ENCODE measurements at places on chromosomes 7 and 10.
A peak's percentile ranks its signal among the peaks of the same experiment; 100 is the strongest.

GRCh38 chr10:36313142-36313541 is 671.0 kb upstream of the FZD8 start:
- DNase-seq: no peak

DNA sequence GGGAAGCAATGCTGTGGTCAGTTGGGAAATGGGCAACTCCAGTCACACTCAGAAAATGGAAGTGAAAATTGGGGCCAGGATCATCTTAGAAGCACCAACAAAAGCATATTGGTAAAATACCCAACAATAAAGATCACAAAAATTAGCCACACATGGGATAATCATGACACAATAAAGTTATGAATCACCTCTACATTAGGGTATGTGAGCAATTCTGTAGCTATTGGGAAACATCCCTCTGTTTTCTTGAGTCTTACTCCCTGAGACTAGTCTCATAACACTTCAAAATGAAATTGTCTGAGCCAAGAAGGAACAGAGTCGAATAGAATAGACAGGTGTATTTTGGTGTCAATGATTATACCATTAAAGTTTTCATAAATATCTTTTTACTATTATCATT is 178.3 kb downstream of the DYNC1I1 start:
- DNase-seq: no peak

GRCh38 chr7:143013473-143013872 is 13.5 kb downstream of the OR9A2 start:
- no peak for DNase-seq

DNA sequence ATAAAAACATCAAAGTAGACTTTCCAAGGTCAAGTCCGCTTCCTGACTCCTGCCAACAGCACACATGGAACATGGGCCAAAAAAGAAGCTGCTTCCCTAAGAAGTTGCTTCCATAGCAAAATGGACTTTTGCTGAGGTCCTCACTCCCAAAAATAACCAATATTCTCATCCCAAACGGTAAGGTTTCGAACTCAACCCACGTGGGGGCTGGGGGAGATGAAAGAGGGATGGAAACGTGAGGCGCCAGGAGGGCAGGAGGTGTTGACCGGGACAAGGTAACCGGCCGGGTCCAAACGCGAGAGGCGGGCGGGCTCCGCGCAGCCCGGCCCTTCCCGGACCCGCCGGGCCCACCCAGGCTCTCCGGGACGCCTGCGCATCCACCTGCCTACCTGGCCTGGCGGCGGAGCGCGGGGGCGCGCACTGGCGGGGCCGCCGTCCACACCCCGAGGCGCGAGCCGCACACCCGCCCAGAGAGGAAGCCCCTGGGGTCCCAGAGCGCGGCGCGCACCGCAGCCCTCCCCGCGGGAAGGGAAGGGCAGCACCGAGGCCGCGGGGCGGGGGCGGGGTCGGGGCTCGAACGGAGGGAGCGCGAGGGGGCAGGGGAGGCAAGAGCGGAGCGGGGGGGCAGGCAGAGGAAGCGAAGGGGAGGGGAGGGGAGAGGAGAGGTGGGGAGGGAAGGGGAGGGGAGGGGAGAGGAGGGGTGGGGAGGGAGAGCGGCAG is 742 bp downstream of the LMBR1 start:
- DNase-seq: peak; percentile 72

Measured in activated CD4-positive, alpha-beta T cell treated with anti-CD3 and anti-CD28 coated beads, Interleukin-2, Interleukin-6, amounts not matched to agents 100 ng/mL and 50 ng/mL, durations not matched to agents 16 hours and 8 hours (primary cell).